CD8-positive, alpha-beta memory T cell (primary cell): ENCODE measurements at places on chromosomes 13 and 19.

GRCh38 chr13:49499889-49500660, 4.3 kb downstream of the PHF11 start:
- no peak for DNase-seq

DNA sequence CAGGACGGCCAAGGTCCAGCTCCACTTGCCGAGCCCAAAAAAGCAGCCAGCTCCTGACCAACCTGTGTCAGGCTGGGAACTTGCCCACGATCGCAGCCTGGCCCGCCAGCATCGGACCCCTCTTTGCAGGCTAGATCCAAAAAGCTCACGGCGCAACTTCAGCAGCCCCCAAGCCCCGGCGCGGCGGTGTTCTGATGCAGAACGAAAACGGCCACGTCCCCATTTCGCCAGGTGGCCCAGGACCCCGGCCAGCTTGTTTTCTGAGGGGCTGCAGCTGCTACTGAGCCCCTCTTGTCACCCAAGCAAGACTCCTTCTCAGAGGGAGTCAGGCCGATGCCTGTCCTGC, 1.3 kb downstream of the TMEM259 start:
- no peak for DNase-seq

DNA sequence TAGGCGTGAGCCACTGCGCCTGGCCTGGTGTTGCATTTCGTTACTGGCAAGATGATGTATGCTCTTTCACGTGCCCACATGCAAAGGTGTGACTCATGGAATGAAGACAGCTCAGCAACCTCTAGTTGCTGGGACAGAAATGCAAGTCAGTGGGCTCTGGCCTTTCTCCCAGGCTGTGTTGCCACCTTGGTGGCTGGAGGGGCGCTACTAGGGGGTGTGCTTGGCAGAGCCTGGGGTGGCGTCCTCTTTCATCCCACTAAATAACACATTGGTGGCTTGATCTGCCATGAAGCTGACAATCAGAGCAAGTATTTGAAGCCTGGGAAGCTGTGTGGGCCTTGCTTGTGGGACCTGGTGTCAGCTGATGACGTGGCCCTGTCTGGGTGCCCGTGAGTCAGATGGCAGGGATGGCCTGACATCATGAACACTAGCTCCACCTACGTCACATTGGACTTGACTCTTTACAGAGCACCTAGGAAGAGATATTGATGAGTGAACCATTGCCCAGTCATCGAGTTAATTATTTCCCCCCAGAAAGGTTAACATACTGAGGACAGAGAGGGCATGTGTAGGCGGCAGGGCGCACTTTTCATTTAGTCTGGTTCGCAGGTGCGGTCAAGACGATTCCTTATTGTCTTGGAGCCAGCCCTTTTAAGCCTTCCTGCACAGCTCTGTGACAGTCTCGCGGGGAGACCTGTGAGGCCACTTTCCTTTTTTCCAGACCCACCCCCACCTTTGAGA, 154.2 kb downstream of the TM9SF2 start:
- DNase-seq, result no peak

DNA sequence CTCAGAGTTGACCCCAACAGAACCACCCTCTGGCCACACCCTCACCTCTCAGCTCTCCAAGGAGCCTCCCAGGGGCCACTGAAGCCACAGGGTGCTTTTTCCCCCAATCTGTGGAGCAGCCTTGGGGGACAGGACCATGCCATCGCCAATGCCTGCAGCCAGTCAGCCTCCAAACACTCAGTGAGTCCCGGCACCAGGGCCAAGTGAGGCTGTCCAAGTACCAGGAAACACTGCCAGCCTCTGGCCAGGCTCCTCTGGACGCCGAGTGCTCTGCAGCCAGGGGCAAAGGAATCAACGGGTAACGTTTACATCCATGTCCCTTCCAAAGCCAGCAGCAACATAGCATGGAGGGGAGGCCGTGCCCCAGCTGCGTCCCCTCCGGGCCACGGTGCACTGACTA, 9.5 kb upstream of the COMP start:
- DNase-seq, result no peak

- no peak for DNase-seq
Observed at GRCh38 chr13:39900106-39900750, 244.8 kb downstream of the COG6 start.

DNA sequence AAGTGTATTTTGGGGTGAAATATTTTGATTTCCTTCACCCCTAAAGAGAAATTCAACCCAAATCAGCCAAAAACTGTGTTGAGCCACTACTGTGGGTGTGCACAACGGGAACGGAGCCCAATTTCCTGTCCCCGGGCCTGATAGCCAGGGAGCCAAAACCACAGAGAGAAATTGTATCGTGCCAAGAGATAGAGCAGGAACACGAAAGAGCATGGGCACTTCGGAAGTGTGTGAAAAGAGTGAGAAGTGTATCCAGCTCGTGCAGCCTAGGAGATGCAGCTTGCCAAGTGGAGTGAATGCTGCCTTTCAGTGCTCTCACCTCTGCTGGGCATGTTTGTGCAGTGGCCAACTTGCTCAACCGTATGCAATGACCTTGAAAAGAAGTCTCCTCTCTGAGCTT, 19.4 kb upstream of the PLEKHF1 start:
- DNase-seq, result no peak

- DNase-seq, result no peak
Observed at GRCh38 chr19:3725640-3726310, 17.6 kb downstream of the TJP3 start.

DNA sequence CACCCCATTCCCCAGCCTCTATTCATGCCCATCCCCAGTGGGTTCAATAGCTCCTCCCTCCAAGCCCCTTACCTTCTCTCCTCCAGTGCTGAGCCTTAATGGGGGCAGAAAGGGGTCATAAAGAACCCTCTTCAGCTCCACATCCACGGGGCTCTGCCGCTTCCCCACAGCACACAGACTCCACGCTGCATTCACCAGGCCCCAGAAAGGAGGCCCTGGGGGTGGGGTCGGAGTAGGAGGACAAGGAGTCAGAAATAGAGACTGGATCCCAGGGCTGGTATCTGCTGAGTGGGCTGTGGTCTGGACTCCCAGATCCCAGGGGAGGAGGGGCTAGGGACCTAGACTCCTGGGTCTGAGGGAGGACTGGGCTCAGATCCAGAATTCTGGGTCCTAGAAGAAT, 1.6 kb downstream of the CA11 start:
- DNase-seq, result no peak

DNA sequence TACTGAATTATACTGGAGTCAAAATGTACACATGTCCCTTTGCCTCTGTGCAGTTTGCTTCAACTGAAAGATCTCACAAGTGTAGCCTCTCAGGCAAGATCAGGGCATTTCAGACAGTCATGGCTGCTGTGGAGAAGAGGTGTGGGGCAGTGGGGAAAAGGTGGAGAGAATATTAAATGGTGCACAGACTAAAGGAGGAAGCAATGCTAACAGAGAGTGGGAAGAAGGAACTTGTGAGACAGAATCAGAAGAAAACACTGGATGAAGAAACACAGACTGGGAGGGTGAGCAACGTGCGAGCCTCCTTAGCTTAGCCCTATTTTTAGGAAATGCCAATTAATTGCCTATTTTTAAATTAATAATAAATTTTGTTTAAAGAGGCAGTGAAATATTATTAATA, 49.6 kb upstream of the RAP2A start:
- no peak for DNase-seq

GRCh38 chr19:31372246-31372781, 23.1 kb upstream of the TSHZ3 start:
- peak; percentile 51 for DNase-seq

- no peak for DNase-seq
Observed at GRCh38 chr13:19053561-19053960, 128.1 kb downstream of the TUBA3C start.

DNA sequence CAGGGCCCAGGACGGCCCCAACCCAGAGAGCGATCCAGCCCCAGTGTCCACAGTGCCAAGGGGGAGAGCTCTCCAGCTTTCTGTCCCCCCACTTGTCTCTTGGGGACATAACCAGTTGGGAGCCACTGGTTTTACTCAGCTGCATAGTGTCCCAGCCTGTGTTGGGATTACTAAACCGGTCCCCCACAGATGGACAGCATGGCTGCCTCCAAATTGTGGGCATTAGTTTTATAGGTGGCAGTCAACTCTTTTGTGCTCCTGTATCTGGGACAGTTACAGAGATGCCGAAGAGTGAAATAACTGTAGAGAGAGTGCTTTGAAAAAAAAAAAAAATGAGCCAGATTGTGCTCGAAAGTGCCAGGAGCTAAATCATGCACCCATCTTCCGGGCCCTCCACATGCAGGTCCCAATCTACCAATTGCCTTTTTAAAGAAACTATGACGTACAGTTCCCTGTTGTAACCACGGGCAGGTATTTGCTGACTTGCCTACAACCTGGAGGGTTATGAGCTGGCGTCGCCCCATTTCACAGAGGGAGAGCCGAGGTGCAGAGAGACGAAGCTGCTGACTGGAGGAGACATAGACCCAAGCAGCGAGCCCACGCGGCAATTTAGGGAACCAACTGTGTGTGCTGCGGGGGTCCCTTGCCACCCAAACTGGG, 2.4 kb upstream of the NFIC start:
- DNase-seq, result no peak

GRCh38 chr13:24274452-24275021, 34.8 kb upstream of the C1QTNF9 start:
- DNase-seq, result peak; percentile 61

GRCh38 chr19:13212759-13213330, 62.6 kb downstream of the IER2 start:
- DNase-seq, result peak; percentile 58

- DNase-seq, result no peak
Observed at GRCh38 chr13:99009987-99010551, 32.2 kb upstream of the DOCK9 start.

GRCh38 chr13:51004918-51005460, 95.4 kb downstream of the RNASEH2B start:
- no peak for DNase-seq

GRCh38 chr13:46210362-46211083, 1.2 kb upstream of the LRRC63 start:
- no peak for DNase-seq

GRCh38 chr19:34837262-34837661, 64.2 kb upstream of the ZNF599 start:
- no peak for DNase-seq
